ENCODE measurements at places on chromosomes 5 and 9.

- no peak for DNase-seq
These were observed 6.1 kb downstream of the ORM2 start for GRCh38 chr9:114335745-114336144.

- DNase-seq: no peak
These were observed 223.6 kb upstream of the SGCD start for GRCh38 chr5:156103155-156103885.

- DNase-seq: no peak
These were observed 597 bp downstream of the SLC31A1 start for GRCh38 chr9:113221800-113222481.

GRCh38 chr5:74064225-74064624, 438.2 kb downstream of the ARHGEF28 start:
- no peak for DNase-seq

DNA sequence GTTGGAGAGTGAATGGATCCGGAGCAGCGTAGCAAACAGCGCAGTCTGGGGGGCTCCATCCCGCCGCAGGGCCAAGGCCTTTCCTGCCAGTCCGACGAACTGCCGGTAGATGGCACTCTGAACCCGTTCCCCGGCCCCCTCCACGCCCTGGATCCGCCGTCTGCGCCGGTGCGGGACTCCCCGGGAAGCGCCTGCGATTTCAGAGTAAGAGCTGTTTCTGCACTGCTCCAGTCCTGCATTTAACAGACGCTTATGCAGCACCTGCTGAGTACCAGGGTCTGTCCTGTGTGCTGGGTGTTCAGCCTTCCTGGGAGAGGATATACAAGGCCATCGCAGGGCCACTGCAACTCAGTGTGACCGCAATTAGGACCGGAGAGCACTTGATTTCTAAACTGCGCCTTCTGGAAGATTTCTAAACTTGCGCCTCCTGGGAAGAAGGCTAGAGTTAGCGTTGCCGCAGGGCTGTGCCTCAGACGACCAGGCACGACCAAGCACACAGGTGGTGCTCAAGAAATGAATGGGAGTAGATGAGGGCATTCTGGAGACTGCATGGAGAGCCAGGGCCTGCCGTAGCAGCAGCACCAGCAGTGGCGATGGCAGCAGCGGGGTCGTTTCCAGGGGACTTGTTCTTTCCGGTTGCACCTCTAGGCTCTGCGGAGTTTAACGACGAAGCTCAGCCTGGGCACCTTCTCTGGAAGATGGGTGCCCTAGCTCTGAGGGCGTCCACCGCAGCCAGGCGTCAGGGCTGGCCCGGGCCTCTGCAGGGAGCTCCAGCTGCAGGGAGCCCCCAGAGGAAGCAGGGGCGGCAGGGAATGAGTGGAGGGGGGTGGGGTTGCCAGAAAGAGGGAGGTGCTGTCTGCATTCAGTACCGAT, 14.3 kb upstream of the TIFAB start:
- DNase-seq: peak; percentile 39

DNA sequence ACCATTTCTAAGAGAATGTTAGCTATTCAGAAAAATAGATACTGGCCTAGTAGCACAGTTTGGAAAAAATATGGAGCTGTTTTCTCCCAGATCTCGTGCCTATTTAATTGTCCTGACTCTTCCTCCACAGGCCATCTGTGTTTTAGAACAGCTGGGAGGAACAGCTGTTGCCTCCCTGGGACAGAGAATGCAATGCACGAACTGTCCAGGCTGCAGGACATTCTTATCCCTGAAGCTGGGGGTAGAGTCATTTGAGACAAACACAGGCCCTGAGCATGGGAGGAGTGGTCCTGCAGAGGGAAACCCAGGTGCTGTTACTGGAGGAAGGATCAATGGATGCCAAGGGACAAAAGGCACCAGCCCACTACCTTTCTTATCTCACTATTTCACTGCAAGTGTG, 20.9 kb upstream of the SPARC start:
- DNase-seq: no peak

- no peak for DNase-seq
These were observed 219.7 kb downstream of the ZSWIM6 start for GRCh38 chr5:61551637-61552313.

GRCh38 chr9:72808446-72808768, 144.4 kb downstream of the ALDH1A1 start:
- no peak for DNase-seq

Measured in CD4-positive, alpha-beta T cell treated with Interleukin-15 for 4 hours (primary cell).